Smooth muscle cell of the brain vasculature (primary cell): ENCODE measurements at places on chromosomes 7 and 10.

- DNase-seq: no peak
Measured at GRCh38 chr7:116543664-116544063, 18.8 kb downstream of the CAV1 start.

GRCh38 chr10:3895045-3895631 is 110.1 kb upstream of the KLF6 start:
- no peak for DNase-seq

DNA sequence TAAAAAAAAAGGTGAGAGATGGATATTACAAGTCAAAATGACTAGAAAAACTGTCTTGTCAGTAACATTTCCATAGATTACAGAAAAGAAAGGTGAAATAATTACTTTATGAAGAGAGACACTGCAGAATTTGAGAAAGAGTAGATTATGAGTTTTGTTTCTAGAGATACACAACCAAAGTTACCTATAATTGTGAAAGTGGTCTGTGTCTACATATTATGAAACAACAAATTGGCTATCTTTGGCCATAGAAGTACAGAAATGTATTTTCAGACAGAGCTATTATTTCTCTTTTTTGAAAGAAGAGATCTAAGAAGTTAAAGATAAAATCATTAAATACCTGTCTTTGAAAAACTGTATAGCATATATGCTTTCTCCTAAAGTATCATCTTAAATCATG is 30.1 kb downstream of the KCND2 start:
- no peak for DNase-seq

- no peak for DNase-seq
Measured at GRCh38 chr10:61942604-61943461, 41.3 kb downstream of the ARID5B start.

DNA sequence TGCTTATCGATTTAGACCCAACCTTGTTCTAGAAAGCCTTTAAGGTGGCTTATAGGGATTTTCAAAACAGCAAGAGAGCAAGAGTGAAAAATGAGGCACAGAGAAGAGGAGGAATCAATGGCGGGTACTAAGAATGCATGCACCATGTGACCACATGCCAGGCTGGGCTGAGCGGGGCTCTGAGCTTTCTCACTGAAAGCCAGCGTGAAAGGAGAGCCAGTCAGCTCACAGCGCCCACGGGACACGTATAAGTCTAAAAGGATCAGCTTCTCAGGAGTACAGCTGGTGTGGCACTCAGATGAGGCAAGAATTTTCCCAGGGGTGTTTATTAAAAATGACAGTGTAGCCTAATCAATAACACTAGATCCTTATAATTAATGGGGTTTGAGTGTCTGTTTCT is 114.3 kb downstream of the SLIT1 start:
- no peak for DNase-seq

GRCh38 chr7:28586736-28587135 is 174.4 kb downstream of the CREB5 start:
- no peak for DNase-seq

DNA sequence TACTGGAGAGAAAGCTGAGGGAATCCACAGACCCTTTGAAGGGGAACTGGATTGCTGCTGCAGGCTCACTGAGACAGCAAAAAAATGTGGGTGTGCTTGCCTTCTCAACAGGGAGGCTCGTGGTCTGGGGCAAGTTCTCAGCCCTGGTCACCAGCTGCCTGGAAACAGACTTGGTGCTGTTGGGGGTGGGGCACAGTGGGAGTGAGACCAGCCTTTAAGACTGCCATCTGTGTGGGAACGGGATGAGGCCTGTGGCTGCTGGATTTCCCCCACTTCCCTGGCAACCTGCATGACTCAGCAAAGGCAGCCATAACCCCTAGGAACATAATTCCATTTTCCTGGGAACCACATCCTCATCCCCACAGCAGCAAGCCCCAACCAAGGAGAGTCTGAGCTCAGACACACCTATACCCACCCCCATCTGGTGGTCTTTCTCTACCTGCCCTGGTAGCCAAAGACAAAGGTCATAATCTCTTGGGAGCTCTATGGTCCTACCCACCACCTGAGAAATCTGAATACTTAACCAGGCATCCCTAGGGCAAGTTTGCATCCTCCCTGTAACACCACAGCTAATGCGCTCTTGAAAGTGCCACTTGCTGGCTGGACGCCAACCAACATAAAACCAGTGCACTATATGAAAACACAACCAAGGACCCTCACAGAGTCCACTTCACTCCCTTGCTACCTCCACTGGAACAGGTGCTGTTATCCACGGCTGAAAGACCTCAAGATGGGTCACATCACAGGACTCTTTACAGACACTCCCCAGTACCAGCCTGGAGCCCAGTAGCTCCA is 45.0 kb upstream of the TFEC start:
- no peak for DNase-seq

DNA sequence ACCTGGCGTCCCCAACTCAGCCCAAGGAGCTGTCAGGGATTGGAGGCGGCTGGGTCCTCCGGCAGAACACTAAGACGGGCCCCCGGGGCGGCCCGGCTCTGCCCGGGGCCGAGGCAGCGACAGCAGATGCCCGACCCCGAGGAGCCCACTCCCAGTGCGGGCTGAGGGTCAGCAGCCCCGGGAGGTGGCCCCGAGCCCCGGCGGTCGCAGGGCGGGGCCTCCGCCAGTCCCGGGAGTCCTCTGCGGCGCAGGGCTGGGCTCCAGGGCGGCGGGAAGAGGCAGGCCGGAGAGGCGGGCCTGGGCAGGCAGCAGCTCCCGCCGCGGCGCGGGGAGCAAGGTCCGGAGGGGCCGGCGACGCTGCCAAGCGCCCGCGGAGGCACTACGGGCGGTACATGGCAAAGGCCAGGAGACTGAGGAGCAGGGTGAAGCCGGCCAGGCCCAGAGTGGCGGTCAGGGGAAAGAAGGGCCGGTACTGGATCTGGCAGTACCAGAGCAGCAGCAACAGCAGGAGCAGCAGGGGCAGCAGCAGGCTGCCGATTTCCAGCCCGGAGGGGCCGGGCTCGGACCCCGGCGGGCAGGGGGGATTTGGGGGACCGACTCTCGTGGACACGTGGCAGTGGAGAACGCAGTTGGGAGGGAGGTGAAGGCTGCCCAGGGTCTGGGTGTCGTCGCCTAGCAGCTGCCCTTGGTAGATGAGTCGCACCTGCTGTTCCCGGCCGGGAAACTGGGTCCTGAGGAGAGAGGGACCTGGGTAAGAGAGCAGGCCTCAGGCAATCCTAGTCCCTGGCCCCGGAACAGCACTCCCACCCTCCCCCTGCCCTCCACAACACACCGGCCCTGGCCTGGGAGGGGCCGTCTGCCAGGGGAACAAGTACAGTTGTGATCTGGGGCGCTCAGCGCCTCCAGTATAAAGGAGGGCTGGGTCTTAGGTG is 827 bp upstream of the FASTK start:
- no peak for DNase-seq

DNA sequence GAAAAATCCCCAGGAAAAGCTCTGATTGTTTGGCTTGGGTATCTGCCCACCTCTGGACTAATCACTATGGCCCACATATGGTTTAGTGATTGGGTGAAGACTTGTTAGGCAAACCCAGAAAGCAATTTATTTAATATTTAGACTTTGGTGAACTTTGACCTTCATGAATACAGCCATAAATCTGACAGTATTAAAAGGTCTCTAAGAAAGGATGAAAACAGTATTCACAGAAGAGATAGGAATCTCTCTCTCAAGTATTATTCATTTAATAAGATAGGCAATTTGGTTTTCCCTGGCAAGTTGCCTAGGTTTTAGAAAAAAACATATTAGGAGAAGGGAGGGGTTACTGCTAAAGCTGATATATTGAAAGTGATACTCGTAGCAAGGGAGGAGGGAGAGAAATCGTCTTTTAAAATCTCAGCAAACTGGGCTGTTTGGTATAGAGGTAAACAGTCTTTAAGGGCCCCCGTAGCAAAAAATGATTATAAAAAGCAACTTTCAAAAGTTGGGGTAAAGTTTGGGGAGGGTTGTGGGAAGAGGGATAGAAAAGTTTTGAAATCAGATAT is 57.1 kb downstream of the LSMEM1 start:
- no peak for DNase-seq

DNA sequence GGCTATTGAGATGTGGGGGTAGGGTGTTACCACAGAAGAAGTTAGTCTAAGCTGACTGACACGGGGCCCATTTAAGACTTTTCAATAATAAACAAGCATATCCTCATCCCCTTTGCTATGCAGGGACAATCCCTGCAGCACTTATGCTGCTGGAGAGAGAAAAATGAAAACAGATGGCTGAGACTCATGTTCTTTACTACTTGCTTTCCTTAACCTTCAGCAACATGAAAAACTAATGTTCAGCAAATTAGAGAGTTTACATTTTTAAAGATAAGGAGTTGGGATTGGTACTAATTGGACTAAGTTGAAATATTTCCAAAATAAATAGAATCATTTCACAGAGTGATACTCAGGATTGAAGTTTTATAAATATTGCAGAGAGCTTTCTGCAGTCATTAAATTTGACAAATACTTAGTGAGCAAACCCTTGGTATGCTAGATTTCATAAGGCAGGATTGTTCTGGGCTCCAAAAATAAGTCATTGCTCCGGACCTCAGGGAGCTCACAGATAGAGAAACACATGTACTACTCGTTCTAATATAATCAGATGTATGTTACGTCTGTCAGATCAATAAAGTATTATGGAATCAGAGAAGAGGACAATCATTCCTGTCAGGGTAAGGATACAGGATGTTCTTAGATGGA is 147.1 kb upstream of the LRRN3 start:
- DNase-seq: no peak

DNA sequence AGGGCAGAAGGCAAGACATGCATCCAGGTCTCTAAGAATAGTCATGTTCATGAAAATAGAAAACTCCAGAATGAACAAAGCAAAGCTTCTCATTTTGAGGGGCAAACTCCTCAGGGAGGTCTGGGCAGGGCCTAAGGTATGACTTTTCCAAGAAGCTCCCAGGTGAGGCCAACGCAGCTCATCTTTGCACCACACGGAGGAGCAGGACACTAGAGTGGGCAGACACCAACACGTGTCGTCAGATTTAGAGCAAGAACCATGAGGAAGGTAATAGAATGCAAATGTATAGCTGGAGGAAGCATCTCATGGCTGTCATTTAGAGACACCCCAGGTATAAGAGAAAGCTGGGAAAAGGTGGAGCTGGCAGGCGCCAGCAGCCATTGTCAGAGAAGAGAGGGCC is 95.7 kb downstream of the WDFY4 start:
- DNase-seq: no peak

DNA sequence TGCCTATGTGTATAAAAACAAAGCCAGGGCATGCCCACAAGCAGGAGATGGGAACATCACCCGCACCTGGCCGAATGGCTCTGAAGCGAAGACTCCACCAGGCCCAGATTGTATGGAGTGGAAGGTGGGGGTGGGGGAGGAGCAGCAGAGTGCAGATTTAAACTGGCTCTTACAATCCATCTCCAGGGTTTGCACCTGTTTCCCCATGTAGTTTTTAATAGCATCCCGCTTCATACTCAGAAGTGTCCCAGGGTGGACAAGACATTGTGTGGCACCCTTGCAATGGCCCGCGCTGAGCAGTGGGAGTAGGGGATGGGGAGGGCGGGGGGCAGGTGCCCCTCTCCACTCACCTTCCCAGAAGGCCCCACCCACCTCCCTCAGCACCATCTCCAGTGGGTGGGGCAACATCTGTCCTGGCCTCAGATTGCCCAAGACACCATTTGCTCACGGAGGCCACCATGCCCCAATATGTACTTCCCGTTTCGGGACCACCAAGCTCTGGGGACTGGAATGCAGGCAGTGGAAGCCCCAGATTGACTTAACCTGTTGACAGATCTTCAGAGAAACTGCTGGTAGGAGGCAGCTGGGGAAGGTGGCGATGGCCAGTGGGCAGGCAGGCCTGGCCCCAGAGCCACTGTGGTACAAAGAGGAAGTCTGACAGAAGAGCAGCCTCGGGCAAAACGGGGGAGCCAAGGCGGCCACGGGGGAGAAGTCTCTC is 23.0 kb downstream of the VSIR start:
- no peak for DNase-seq

- DNase-seq: no peak
Measured at GRCh38 chr7:48140001-48140681, 31.1 kb upstream of the ABCA13 start.

GRCh38 chr7:25031432-25031831 is 51.5 kb upstream of the OSBPL3 start:
- DNase-seq: no peak

DNA sequence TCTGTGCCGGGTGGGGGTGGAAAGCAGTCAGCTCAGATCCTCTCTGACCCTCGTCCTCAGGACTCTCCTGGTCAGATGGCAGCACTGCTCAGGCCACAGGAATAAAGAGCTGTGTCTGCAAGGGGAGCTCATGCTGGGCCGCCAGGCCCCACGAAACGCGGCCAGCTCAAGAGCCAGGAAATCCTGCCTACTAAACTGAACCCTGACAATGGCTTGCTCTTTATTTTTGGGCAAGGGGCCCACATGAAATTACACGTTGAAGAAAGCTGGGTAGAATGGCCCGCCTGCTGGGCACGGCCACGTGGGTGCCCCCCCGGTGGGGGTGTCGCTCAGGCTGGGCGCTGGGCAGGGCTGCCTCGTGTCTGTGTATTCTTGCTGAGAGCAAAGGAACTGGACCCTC is 103.0 kb downstream of the ITIH5 start:
- DNase-seq: no peak

DNA sequence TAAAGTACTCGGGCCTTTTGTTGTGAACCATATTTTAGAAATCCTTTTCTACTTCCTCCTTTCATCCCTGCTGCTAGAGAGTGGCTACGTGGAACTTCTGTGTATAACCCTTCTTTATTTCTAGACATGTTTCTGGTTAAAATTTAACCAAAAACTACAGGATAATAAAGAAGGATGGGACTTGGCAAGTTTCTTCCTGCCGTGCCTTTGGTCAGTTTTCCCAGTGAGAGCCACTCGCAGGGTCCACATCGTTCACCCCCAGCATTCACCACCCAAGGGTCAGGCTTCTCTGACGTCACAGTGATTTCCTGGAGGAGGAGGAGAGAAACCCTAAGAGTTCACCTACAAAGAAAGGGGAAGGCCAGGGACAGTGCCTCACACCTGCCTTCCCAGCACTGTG is 45.4 kb downstream of the NKX6-2 start:
- no peak for DNase-seq

DNA sequence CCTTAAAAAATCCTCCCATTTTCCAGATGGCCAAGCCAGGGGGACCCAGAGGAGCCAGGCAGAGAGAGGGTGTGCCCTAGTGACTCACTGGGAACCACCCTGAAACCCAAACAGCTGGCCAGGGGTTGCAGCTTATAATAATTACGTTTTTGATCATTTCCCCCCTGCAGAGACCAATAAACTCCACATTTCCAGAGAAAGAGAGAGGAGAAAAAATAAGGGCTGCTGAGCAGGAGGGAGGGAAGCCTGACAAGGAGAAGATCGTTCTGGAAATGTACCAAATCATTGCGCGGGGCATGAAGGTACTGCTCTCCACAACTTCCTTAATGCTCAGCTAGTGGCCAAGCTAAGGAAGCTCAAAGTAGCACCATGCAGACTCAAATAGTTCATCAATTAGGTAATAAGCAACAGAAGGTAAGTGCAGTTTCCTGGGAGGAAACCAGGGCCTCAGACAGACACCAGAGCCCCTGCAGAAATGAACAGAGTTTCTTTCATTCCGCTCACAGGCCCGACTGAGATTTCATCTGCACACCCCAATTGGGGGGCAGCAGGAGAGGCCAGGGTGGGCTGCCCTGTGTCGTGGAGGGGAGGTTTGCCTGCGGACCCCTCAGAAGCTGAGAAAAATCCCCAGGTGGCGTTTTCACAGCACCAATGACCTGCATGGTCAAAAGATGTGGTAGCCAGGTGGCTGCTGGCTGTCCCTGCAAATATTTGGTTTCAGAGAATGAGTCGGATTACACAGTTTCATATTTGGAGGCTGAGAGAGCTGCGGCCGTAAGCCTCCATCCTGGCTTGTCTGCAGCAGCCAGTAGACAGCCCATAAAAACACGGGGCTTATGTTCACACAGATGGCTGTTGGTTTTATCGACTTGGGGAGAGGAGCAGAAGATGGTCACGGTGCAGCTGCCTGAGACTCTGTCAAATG is 153.2 kb upstream of the LYZL2 start:
- DNase-seq: no peak
